ENCODE measurements at places on chromosomes 6 and 20.
A peak's percentile ranks its signal among the peaks of the same experiment; 100 is the strongest.

DNA sequence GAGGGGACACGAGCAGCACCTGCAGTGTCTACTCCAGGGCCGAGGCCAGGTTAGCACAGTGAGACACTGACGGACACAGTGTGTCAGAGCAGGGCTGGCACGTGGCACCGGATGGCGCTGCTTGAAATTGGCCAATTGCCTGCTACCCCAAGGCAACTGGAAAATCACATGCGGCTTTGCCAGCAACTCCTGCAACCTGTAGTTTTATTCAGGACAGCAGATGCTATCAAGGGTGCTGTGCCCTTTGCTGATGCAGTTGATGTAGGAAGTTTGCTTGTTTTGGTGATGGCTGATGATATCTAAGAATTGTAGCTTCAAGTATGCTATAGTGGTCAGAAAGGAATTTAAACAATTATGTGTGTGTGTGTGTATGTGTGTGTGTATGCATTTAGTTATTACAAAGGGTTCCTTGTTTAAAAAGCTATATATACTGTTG is 25.9 kb downstream of the RIN2 start:
- no peak for DNase-seq

DNA sequence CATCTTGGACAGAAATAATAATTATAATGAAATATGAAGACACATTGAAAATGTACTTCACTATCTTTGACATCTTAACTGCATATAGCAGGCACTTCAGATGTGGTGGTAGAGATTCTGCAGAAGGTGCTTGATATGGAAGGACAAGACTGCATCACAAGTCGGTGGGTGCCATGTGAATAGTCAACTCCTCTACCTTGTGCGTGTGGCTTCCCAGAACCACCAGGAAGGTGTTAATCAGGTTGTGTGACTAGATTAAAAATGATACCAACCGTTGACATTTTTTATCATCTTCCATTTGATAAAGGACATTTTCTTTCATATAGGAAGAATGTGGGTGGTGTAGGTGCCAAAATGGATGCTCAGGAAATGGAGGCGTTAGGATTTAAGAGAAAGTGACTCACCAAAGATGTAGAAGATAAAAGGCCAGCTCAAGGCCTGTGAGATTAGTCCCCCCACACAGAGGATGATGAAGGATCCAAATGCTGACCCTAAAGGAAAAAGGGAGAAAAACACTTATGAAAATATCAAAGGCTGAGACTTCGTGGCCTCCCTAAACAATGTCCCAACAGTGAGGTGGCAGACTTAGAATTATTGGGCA is 12.3 kb downstream of the SLC17A2 start:
- no peak for DNase-seq

- DNase-seq = no peak
Observed at GRCh38 chr6:3016473-3017280, 17.0 kb downstream of the NQO2 start.

DNA sequence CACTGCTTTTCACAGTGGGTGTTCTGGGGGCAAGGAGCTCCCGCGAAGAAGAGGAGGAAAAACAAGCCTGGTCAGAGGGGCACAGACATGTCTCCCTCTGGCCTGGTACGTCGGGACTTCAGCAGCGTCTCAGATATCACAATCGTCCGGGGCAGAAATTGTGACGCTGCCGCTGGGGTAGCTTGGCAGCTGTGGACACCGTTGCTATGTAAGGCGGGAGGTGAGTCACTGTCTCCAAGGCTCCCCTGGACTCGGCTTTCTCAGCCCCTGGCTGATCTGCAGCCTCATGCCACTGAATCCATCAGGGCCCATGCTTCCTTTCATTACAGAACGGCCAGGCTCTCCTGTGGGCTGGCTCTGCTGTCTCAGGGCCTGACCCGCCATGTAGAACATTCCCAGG is 98.7 kb downstream of the SULF2 start:
- no peak for DNase-seq

DNA sequence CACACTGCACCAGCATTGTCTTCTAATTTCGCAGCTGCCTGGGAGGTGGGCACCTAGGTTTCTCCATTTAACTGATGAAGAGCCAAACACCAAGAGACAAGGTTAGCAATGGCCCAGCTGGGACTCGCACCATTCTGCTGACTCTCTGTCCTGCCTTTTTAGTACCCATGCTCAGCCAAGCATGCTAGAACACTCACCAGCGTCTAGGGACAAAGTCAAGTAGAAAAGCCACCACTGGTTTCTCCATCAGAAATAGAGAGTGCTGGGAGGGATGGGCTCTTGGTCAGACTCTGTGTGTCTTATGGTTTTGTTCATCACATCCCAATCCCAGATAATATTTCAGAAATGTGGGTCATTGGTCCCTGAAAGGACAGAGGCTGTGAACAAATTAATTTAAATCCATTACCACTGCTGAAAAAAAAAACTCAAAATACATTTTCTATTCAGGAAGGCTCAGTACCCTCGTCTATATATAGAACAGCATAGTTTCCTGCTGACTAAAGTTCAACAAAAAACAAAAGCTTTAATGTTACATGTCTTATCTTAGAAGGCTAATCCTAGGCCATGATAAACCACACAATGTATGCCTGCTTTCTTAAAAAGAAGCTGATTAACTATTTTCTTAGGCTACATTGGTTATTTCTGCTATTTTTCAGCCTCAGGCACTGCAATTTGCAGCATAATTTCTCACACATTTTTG is 111.0 kb downstream of the TBC1D7 start:
- DNase-seq = no peak

DNA sequence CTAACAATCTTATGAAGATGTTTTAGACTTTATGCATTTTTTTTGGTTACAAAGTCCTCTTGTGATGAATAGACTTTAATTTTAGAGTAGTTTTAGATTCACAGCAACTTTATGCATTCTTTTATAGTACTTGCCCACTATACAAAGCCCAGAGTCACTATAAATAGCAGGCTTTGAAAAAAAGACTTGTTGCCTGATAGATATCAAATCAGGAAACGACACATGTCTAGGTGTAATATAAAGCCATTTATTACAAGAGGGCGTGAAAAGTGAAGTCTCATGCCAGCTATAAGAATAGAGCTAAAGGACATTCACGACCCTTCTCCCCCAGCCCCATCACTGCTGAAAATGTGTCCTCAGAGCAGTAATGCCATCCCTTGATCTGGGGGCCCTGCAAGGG is 78.0 kb upstream of the MRPS10 start:
- no peak for DNase-seq

DNA sequence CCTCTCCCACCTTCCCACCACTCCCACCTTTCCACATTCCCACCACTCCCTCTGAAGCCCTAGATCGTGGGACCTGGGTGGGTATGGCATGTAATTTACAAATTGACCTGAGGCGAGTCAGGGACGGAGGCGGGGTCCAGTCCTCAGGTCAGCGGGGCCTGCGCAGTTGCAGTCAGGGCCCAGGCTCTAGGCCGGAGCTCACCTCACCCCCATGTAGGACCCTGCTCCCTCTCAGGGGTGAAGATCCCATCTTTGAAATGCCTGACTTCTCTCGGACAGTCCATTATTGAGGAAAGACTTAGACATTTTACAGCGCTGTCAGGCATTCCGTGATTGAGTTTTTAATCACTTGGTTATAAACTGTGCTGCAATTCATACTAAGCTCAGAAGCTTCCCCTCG is 10.5 kb downstream of the THBS2 start:
- DNase-seq = no peak

GRCh38 chr20:45325371-45325770 is 17.3 kb upstream of the MATN4 start:
- DNase-seq = no peak

DNA sequence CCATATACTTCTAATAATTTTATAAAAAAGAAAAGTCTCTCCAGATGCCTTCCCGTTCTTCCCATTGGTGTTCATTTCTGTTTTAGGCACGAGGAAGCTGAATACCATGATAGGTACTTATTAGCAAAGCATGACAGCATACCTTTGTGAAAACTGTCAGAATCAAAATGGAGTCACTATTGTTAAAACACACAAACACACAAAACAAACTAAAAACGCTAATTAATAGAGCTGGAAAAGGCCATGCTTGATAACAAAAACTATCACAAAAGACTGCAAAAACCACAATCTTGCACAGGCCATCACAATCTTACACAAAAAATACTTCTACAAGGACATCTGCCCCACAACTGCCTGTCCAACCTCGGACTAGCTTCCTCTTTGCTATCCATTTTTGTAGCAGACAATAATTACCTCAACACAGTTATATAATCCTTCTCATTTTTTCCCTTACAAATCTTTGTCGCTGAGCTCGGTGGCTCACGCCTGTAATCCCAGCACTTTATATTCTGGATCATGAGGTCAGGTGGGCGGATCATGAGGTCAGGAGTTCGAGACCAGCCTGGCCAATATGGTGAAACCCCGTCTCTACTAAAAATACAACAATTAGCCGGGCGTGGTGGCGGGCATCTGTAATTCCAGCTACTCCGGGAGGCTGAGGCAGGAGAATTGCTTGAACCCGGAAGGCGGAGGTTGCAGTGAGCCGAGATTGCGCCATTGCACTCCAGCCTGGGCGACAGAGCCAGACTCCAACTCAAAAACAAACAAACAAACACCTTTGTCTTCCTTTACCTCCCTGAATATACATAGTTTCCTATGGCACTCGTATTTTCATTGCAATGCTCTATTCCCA is 3.2 kb upstream of the ABT1 start:
- no peak for DNase-seq

DNA sequence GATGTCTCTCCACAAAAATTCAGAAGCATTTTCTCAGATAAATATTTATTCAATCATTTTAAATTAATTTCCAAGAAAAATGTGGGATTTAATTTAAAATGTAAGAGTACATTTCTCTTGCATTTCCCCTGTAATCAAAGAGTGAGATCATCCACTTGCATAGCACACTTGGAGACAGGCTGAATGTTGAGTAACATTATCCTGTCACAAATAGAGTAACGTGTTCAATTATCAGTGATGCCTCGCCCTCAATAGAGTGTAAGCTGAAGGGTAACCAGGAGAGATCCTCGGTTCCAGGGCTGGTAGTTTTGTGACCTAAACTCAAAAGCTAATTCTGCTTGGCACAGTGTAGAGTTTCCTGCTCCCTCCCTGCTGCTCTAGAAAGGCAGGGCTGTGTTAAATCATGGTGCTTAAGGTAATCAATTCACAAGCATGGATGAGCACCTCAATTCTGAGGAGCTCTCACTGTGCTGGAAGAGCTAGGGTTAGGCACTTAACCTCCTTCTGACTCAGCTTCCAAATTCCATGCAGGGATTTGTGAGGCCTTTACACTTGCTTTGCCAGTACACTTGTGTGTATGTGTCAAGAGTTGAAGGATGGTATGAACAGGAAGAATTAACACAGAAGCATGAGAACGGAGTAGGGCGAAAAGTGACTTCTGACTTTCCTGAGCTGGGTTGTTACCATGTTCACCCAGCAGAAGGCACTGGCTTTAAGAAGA is 56.6 kb downstream of the MMUT start:
- no peak for DNase-seq

GRCh38 chr20:62675156-62675876 is 33.0 kb downstream of the SLCO4A1 start:
- peak; percentile 62 for DNase-seq

GRCh38 chr6:71034563-71035345 is 77.9 kb upstream of the B3GAT2 start:
- no peak for DNase-seq

DNA sequence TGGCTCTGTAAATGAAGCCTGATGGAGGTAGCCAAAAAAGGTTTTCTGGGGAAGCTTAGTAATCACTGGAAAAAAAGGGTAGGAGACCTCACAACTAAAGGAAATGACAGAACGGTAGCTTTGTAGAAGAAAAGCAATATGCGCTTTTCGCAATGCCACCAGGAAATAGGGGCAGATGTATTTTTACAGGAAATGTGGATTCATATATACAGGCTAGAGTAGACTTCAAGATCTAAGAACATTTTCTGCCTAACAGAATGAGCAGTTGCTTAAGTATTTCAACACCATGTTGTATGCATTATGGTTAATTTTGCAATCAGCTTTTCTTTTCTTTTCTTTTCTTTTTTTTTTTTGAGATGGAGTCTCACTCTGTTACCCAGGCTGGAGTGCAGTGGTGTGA is 219.6 kb downstream of the CD83 start:
- DNase-seq = no peak

DNA sequence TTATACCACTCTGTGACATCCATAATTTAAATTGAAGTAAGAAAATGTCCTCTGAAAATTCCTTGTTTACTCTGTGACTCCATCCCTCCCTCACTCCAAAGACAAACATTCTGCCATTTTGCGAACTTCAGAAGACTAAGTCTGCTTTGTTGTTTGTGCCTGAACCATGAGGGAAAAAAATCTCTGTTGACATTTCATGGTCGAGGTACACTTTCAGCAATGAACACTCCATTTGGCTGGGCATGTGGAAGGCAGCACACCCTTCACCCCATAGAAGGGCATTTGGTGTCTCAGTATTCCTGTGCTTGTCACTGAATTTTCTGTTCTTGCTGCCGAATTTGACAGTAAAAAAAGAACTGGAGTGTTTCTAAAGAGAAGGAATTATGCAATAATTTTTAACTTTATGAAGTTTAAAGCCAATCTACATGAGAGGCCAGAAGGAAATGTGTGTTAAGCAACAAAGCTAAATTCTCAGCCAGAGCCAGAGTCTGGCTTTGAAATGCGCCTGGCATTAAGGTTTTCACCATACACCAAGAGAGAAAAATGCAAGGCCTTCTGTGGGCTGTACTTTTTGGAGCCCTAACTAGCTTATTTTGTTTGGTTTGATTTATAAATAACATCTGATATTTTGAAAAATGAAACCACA is 4.7 kb upstream of the PBOV1 start:
- no peak for DNase-seq

GRCh38 chr6:40907198-40907701 is 131.8 kb downstream of the UNC5CL start:
- DNase-seq = no peak

DNA sequence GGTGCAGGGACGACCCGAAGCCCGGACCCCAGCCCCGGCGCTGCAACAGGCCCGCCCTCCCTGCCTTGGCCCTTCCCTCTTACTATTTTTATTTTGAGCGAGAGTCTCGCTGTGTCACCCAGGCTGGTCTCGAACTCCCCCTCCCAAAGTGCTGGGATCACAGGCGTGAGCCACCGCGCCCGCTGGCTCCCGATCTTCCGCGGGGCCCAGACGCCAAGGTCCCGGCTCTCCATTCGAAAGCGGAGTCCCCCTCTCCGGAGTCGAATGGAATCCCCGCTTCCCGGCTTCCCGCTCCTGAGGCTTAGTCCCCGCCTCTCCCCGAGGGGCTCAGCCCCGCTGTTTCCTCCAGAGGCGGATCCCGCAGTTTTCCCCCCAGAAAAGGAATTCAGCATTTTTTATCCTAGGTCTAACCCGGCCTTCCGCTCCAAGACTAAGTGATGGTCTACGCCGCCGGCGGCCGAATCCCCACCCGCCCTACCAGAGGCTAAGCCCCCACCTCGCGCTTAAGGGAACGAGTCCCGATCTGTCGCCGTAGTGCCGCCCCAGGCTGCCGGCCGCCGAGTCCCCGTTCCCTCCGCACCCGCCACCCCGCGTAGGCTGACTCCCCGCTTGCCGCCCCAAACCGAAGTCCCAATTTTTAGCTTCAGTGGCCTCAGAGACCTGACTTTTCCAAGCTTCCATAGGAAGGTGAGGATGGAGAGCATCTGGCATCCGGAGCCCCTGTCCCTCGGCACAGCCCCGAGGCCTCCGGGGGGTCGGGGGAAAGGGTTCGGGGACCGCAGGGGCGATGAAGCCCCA is 11.5 kb upstream of the TMC2 start:
- DNase-seq = no peak

All from NCI-H524 treated with DMSO at 0.1 percent for 48 hours (cell line).